Right renal cortex interstitium (tissue), 3 donors: ENCODE measurements at places on chromosomes 6 and 20. TPM values are rescaled to one million over a fixed set of nuclear protein-coding genes. Genes with fewer than 3 reads are reported as not detected.
A peak's percentile ranks its signal among the peaks of the same experiment; 100 is the strongest.

The CLPSL2 gene
- polyA plus RNA-seq = not detected

The FAM120B gene
- 38.5 TPM for polyA plus RNA-seq

The GSTA3 gene
- polyA plus RNA-seq = 0.50 TPM

The FHL5 gene
- polyA plus RNA-seq = 0.31 TPM

The GPSM3 gene
- 7.7 TPM for polyA plus RNA-seq

The LAMA2 gene
- 48.2 TPM for polyA plus RNA-seq

The ESR1 gene
- polyA plus RNA-seq = 0.79 TPM

DNA sequence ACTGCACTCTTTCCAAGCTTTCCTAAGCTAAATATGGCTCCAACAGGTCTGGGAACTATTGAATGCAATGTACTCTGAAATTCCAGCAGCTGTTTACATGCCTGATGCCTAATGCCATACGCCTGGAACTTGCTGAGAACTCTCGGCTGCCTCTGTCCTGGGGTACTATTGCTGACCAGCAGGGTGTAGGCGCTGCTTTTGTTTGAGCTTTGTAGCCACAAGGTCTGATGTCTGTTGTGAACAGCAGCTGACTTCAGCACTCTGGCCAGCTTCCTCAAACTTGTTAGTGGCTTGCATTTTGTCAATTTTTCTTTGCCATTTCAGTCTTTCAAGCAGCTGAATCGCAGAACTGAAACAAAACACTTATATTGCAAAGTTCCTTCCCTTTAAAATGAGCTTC lies 26.7 kb downstream of the SAYSD1 start:
- peak; percentile 38 for DNase-seq

- DNase-seq = no peak
Observed at GRCh38 chr6:21666201-21666691, 72.7 kb downstream of the SOX4 start.

GRCh38 chr6:2020909-2021308 lies 224.5 kb downstream of the GMDS start:
- no peak for DNase-seq

DNA sequence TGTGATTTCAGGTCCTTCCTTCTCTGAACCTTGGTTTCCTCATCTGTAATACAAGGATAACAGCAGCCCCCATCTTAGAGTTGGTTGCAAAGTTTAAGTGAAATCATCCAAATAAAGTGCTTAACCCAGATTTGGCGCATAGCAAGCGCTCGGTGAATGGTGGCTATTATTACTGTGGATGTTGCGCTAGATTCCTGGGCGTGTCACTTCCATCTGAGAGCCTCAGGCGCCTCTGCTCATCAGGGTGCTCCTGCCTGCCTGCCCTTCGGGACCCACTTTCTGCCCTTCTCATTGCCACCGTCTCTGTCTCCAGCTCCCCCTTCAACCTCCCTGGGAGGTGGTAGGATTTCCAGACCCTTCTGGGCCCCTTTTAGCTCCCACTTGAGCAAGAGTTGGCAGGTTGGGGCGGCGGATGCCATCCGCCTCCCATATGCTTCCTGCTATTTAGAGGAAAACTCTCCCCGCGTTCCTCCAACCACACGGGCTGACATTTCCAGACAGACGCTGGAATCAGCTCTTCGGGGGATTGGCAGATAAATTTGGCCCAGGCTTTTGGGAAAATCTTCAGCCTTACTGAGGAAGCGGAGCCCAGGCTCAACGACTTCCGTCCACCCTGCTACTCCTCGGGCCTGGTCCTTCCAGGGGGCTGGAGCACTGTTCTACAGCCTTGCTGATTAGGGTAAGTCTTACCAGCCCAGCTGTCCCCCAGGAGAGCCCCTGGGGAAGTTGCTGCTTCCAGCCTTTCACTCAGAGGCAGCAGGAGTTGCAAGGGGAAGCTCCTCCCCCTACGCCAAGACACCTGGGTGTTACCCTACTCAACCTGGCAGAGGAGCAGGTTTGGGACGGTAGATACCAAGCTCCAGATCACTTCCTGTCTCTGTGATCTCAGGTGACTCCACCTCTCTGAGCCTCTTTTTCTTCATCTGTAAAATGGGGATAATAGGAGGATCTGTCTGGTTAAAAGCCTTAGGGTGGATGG lies 71.5 kb downstream of the DLGAP4 start:
- no peak for DNase-seq

DNA sequence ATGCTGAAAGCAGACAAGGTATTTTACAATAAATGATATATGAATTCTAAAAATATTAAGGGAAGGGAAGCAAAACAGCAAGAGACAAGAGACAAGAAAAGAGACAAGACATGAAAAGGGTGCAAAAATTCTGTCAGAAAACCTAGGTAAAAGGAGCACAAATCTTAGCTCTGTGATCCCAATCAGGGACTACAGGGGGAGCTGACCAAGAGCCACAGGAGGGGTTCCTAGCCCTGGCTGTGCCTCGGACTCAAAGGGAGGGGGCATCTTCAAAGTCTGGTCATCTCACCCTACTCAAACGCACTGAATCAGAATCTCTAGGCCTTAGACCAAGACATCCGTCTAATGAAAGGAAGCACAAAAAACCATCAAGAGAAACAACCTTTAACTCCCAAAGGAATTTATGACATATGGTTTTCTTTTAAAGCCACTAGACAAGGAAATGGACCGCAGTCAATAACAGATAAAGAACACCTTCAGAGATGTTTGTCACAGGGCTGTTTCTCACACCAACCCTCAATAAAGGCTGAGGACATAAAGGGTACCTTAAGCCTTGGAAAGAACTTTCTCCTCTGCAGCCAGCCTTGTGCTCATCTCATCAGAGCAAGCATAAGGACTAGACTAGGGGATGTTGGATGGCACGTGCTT lies 130.4 kb upstream of the CDYL start:
- DNase-seq = no peak

GRCh38 chr20:4153251-4153650 lies 137.9 kb upstream of the RNF24 start:
- no peak for DNase-seq

- no peak for DNase-seq
Observed at GRCh38 chr6:150876598-150876997, 11.1 kb downstream of the MTHFD1L start.

DNA sequence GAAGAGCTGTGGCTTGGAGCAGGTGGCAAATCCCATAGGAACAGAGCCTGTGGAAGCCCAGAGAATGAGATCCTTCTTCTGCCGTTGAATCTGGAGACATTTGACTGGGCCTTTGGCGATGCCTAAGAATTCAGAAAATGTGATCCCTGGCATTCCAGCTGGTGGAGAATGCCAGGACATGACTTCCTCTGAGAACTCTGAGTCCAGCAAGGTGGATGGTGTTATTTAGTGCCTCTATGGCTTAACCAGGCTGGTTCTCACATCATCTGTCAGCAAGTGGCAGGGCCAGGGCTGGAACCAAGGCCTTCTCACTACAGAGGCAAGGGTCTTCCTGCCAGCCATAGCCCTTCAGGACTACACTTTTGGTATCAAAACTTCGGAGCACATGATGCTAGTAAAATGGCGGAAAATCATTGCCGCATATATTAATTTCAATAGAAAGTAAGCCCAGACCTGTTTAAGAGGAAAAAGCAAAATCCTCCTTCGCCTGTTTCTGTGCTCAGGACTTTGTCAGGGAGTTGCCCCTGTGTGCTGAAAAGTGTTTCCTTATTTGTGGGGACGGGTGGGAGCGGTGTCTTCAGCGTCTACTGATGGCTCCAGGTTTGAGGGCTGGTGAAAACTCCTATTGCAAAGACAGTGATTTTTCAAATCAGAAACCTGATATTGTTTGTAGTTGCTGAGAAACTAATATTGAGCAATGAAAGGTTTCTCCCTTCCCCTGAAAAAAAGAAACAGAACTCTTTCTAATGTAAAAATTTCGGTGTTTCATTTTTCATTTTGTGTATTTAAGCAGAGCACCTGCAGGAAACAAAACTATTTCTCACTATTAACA lies 23.9 kb downstream of the DUSP22 start:
- DNase-seq = no peak

GRCh38 chr6:88358846-88359245 lies 192.7 kb upstream of the CNR1 start:
- DNase-seq = no peak

- DNase-seq = no peak
Observed at GRCh38 chr20:916125-916799, at the start of gene ANGPT4. Gene ANGPT4 (minus strand): TSS chr20:916334. CDS start chr20:916214, 120 bp downstream.

- DNase-seq = no peak
Observed at GRCh38 chr6:89669002-89669401, 30.5 kb upstream of the LYRM2 start.

DNA sequence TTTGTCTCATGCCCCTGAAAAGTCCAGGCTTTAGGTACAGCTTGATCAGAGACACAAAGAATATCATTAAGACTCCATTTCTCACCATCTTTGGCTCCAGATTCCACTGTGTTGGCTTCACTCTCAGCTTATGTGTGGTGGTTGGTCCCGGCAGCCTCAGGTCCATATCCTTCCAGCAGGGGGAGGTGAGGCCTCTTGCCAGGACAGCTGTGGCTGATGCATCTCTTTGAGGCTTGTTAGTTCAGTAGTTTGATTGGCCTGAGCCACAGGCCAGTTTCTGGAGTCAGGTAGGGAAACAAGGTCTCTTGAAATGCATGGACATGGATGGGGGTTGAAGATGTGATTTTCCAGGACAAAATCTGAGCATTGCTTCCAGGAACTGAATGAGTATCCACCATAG lies 62.4 kb downstream of the JAG1 start:
- DNase-seq = no peak

DNA sequence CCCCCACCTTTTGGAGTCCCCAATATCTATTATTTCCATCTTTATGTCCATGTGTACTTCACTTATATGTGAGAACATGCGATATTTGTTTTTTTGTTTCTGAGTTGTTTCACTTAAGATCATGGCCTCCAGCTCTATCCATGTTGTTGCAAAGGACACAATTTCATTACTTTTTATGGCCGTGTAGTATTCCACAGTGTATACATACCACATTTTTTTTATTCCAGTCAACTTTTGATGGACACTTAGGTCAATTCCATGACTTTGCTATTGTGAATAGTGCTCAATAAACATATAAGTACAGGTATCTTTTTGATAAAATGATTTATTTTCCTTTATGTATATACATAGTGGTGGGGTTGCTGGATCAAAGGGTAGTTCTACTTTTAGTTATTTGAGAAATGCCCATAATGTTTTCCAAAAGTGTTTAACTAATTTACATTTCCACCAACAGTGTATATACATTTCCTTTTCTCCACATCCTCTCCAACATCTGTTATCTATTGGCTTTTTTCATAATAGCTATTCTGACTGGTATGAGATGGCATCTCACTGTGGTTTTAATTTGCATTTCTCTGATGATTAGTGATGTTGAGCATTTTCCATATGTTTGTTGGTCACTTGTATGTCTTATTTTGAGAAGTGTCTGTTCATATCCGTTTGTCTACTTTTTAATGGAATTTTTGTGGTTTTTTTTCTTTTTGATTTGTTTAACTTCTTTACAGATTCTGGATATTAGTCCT lies 34.0 kb upstream of the COL10A1 start:
- DNase-seq = no peak

GRCh38 chr20:14005996-14006395 lies 10.7 kb downstream of the MACROD2 start:
- no peak for DNase-seq

- DNase-seq = no peak
Observed at GRCh38 chr6:1479095-1479494, 89.7 kb downstream of the FOXF2 start.

DNA sequence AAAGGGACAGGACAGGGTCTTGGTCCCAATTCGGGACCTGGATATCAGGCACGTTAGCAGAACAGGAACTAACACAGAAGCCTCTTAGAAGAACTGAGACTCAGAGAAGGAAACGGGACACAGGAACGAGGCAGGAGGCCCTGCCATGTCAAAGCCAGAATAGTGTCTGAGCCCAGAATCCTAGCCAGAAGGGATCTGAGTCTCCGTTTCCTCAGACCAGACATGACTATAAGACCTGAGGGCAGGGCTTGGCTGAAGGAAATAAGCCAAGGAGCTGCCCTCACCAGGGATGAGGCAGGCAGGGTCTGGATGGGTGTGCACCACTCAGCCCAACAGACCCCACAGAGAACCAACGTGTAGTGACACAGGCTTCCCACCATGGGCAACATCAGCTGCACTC lies 40.3 kb downstream of the TRERF1 start:
- DNase-seq = no peak

DNA sequence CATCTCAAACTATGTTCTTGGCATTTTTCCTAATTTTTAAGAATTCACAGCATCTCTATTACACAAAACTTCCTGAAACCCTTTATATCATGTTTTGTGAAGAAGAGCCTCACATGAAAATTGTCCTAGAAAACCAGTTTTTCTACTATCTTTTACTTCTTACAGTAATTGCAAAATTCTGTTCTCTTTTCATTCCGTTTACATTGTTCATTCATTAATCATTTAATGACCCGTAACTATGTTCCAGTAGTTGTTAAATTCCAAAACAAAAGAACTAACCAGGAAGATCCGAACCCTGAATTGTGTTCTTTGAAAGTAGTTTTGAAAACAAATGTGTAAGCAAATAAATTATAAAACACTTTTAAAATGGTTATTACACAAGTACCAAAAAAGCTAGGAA lies 597.0 kb downstream of the EYS start:
- no peak for DNase-seq

GRCh38 chr20:15406072-15406471 lies 1068.7 kb upstream of the FLRT3 start:
- no peak for DNase-seq
